Cerebellum (tissue), 4 donors: ENCODE measurements at places on chromosomes 7 and 10.

- no peak for DNase-seq
Observed at GRCh38 chr7:15891151-15891881, 204.8 kb upstream of the MEOX2 start.

- no peak for DNase-seq
Observed at GRCh38 chr7:55086413-55087201, 67.8 kb downstream of the EGFR start.

- DNase-seq = no peak
Observed at GRCh38 chr7:28626221-28626620, 213.9 kb downstream of the CREB5 start.

DNA sequence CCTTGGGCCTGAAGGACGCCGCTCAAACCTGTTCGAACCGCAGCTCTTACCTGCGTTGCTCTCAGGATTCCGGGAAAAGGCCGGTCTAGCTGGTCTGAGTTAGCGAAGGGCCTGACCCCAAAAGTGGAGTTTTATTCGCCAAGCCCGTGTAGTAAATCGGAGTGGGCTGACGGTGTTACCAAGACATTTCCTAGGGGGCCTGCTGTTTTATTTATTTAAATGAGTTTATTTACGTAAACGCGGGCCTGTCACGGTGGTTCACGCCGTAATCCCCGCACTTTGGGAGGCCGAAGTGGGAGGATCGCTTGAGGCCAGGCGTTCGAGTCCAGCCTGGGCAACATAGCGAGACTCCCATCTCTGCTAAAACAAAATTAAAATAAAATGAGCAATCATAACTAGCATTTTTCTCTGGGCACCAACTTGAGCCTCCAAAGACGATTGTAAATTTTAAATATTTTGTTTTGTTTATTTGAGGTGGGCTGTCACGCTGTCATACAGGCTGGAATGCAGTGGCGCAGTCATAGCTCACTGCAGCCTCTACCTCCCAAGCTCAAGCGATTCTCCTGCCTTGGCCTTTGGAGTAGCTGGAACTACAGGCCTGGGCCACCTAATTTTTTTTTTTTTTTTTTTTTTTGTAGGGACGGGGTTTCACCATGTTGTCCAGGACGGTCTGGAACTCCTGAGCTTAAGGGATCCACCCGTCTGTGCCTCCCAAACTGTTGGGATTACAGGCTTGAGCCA is 903 bp downstream of the ZNF655 start:
- DNase-seq = no peak

DNA sequence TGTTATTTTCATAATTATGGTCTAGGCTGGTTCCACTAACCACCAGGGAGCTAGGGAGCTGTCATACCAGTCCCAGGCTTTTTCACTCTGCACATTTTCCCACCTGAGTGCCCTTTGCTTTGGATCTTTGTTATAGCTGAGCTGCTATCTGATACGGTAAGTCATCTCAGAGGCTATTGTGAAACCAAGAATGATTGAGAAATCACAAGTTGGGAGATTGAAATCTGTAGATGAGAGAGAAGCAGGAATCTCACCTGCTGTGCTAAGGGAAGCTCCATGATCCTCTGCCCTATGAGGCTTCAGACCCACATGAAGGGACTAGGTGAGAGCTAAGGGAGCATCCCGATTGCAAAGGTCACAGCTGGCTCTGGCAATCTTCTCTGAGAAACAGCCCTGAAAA is 307.8 kb downstream of the REEP3 start:
- no peak for DNase-seq

DNA sequence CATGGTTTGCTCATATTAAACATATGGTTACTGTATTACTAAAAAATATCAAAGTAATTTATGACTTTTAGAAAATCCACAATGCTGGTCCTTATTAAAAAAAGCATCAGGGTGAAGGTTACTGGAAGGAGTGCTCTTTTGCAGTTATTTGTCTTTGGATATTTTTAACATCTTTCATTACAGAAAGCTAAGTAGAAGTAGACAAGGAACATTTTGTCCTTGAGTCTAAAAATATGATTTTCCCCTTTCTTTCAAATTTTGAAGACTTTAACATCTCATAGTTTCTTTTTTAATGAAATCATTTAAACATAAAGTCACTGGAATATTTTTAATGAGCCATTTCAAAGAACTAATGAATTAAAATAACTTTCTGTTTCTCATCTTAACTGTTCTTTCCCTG is 110.1 kb upstream of the TNS3 start:
- DNase-seq = no peak
